ENCODE measurements at places on chromosomes 16 and 17.

- peak; percentile 71 for DNase-seq
Measured at GRCh38 chr16:66894948-66895688, 14.8 kb downstream of the PDP2 start.

GRCh38 chr16:19135896-19136438 lies 22.2 kb downstream of the ITPRIPL2 start:
- DNase-seq = no peak

- DNase-seq = no peak
Measured at GRCh38 chr17:83200751-83201150, 121.3 kb downstream of the METRNL start.

- no peak for DNase-seq
Measured at GRCh38 chr17:12794919-12795532, 5.7 kb downstream of the ARHGAP44 start.

All from ecto neural progenitor cell (in vitro differentiated cells).